ENCODE measurements at places on chromosomes 5 and 9.

- DNase-seq = no peak
Measured at GRCh38 chr5:15521381-15522186, 21.6 kb downstream of the FBXL7 start.

DNA sequence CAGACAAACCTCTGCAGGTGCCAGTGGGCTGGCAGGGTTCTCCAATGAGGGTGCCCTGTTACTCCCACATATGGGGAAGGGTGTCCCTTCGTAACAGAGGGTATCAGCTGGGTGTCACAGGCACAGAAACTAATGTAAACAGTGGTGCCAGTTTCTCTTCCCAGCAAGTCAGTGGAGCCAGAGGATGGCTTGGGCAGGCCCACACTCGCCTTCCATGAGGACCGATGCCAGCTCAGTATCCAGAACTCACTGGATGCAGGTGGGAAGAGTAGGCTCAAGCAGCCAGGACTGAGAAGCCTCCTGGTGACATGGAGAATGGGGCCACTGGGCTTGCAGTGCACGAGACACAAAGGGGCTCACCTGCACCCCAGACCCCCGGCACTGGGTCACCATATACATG, 30.4 kb downstream of the FSTL4 start:
- no peak for DNase-seq

DNA sequence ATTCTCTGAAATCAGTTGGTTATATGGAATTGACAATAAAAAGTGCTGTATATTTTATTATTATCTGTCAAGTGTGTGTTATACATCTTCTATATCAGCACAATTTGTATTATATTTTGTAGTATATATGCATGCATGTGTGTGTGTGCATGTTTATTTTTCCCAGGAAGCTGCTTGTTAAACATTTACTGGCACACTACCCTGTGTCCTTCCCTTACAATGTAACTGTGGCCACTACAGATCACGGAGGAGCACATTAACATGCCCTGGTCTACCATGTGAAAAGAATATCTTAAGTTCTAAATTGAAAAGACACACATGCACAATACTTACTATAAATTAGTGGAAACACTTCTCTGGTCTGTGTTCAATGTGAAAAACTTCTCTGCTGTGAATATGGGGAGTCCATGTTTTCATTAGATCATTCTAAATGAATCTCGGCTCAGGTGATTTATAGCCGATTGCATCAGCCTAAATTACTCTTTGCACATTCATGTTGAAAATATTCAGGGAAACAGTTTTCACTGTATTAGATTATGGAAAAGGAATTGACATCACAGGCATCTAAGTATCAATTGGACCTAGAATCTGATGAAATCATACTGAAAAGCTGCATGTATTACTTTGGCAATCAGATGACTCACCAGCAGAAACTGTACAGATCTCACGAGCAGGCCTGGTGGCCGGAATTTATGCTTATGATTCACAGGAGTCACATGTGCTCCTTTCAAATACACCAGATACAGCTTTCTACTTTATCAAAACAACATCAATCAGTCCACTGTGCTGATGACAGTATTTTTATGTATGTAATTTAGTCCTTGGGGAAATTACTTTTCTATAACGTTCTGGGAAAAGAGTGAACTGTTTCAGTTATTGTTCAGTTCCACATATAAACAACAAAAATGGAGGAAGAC, 39.4 kb downstream of the LURAP1L start:
- no peak for DNase-seq

DNA sequence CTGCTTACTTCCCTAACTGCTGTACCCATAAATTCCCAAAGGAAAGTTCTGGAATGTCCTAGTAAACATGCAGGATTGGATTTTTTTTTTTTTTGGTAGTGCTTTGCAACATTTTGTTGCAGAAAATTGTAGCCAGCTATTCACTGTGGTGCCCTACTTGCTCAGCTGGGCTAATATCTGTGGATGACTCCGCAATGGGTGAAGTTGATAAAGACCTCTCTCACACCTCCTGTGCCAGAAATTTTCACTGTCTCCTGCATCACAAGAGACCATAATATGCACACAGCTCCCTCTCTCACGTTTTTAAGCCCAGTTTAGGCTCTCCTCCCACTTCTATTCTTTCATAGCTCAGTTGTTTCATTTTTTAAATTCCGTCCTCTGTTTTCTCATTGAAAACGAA, 136.5 kb upstream of the C6 start:
- DNase-seq = no peak

DNA sequence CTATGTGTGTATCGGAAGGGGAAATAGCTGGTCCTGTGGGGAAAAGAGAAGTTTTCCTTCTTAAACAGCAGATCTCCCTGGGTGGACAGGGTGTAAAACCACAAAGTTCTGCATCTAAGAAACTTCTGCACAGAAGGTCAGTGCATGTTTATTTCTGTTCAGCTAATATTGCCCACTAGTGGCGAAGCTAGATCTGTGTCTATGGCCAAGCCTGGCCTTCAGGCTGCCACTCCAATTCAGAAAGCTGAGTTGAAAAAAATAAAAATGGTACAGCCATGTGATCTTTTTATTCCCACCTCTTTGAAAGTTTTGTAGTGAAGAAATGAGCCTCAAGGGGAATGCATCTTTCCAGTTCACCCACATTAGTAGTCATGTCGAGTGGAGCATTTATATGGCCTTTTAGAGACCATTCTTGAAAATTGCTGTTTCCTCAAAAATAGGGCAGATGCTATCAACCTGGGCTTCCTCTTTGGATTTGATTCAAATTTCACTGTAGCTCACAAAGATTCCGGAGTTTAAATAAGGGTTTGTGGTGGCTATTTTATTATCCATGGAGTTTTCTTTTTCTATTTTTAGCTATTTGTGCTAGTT, 488.0 kb downstream of the PRELID2 start:
- DNase-seq = no peak

DNA sequence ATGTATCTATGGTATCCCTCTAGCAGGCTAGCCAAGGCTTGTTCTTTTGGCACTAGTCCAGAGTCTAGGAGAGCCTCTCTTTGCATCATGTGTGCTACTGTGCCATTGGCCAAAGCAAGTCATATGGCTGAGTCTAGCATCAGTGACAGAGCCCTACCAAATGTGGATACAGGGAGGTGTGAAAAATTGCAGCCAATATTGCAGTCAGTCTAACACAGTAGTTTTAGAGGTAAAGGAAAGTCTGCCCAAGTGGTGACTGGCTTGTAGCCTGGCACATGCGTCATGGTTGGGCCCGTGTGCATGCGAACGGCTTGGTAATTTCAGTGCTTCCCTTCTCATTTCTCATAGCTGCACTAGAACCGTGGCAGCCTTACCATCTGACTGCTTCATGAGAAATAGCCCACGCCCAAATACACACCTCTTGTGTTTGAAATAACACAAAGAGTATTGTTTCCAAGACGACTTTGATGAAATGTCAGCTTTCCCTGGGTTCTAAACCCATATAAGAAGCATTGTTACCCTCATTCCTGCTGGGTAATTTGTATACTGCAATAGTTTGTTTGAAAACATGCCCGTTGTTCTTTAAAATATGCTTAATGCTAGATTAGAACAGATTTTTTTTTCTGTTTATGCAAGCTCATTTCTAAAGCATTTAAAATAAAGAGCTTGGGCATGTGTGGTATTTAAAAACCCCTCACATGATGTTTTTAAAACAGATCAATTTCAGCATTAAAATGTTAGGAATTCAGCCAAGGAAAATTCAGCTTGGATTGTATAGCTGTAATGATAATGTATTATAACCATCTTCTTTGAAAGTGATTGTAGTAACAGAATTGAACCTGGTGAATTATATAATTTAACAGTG, 113.2 kb downstream of the TLE4 start:
- DNase-seq = no peak

- DNase-seq = no peak
Measured at GRCh38 chr5:58484505-58484904, 6.7 kb upstream of the GAPT start.

DNA sequence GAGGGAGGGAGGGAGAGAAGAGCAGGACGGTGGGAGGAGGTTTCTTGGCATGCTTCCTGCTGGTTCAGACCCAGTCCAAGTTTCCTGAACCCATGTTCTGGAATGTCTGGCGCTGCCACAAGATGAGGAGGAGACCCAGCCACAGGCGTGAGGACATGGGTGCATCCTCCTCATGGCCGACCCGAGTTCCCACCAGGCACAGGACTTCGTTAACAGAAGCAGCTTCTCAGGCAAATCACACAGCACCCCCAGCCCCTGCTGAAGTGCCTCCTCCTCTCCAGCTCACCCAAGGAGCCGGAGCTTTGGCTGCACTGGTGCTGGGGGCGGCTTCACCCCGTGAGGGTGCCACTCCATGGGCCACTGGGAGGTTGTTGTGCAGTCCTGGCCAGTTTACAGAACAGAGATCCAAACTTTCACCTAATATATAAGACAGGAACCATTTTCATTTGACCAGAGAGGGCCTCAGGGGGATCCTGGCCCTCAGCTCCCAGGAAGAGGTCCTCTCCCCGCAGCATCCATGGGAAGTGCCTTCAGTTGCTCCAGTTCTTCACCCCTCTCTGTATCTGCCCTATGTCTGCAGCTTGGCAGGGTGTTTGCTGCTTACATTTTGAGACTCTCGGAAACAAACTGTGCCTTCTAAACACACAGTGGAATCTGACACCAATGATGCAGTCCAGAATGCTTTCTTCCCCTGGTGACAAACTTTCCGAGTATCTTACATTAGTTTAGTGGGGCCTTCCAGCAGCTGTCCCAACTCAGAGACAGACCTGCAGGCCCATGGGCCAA, 10.2 kb upstream of the NKD2 start:
- DNase-seq = no peak

DNA sequence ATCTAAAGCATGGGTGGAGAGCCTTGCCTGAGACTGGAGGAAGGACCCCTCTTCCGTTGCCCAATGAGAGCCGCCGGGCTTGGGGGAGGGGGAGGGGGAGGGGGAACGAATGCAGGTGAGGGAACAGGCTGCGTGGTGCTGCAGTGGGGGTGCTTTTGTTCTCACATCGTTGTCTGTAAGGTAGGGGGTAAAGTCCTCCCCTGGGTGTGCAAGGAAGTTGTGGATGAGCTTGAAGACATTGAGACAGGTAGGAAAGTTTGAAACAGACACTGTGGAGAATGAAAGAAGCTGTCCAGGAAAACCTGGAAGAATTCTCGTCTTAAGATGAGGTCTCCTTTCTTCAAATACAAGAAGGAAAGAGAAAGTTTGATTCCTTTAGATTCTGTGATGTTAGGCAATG, 94.1 kb upstream of the LIFR start:
- no peak for DNase-seq

- no peak for DNase-seq
Measured at GRCh38 chr5:72157625-72157962, 50.3 kb downstream of the MAP1B start.

DNA sequence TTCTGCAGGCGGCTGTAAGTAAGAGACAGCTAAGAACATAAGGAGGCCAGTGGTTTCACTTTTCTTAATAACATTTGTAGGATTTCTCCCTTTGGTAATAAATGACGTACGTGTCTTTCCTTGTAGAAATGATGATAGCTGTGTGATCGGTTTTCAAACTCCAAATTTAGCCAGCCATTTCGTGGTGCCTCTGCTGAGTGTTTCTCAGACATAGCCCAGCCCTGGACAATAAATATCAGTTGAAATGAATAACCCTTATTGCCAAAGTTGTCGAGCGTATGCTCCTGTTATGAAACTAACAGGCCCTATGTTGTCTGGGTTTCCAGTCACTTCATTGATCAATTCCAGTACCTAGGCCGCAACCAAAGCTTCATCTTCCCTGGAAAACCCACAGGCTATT, 75.0 kb upstream of the MSX2 start:
- no peak for DNase-seq

DNA sequence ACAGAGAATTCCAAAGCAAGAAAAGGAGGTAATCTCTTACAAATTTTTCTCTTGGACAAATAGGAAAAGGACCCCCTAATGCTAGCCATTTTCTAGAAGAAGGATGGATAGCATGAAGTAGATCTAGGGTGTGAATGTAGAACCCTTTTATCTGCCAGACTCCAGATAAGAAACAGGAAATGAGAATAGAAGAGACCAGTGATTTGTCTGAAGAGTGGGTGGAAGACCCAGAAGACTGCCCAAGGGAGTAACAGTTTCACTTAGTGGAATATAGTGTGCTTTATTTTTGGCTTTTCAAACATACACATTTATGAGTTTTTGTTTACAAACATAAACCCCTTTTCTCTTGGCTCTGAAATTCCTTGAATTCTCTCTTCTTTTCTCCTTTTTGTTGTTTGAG, 25.0 kb downstream of the ECM2 start:
- no peak for DNase-seq

DNA sequence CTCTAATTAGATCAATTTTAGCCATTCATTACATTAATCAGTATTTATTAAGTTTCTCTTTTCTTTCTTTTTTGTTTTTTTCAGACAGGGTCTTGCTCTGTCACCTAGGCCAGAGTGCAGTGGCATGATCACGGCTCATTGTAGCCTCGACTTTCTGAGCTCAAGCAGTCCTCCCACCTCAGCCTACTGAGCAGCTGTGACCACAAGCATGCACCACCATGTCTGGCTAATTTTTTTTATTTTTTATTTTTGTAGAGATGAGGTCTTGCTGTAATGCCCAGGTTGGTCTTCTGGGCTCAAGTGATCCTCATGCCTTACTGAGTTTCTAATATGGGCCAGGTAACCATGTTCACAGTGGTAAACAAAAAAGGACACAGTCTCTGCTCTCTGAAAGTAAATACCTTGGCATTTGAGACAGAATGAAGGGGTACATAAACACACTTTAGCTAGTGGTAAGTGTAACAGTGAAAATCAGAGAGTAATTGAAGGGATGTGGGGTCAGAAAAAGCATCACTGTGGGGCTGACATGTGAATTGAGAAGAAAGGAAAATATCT, 336.3 kb downstream of the ADGRV1 start:
- DNase-seq = no peak

- no peak for DNase-seq
Measured at GRCh38 chr5:36373527-36374086, 71.9 kb upstream of the RANBP3L start.

GRCh38 chr5:54384356-54384933, 71.1 kb upstream of the HSPB3 start:
- no peak for DNase-seq

DNA sequence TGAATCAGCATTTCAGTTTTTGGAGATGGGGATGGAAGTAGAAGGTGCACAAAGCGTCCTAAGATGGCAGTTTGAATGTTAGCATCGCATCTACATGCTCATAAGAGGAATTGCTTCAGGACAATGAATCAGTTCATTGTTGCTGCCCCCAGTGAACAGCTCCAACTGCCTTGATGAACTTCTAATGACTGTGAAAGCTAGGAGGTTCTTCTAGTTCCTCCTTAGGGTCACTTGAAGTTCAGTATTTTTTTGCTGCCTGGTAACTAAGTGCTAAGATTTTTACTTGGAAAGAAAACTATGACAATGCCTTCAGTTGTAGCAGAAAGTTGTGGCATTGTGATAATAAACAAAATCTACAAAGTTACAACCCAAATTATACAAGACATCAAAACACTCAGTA, 271.6 kb downstream of the RAB3C start:
- no peak for DNase-seq

- no peak for DNase-seq
Measured at GRCh38 chr9:98797491-98797890, 1.1 kb upstream of the ANKS6 start.

- no peak for DNase-seq
Measured at GRCh38 chr5:119353213-119353612, 2.6 kb upstream of the TNFAIP8 start.
